Activated T-helper 17 cell treated with anti-CD3 and anti-CD28 coated beads, Interleukin-2, amount 50 U/mL, for 72 hours (primary cell): ENCODE measurements at places on chromosomes 12 and 14. TPM values are rescaled to one million over a fixed set of nuclear protein-coding genes. Genes with fewer than 3 reads are reported as not detected.

Gene FAM181A
- not detected for total RNA-seq

GRCh38 chr12:31089072-31089471 lies 15.4 kb downstream of the DDX11 start:
- H3K27me3 ChIP-seq = no peaks in the 10 kb centered on the region
- H3K27ac ChIP-seq = no peak overlapping the region
- peaks cover 78% of the 10 kb centered on the region for H3K36me3 ChIP-seq
- H3K4me3 ChIP-seq = no peak overlapping the region
- ATAC-seq = no peak
- no peaks in the 10 kb centered on the region for H3K4me1 ChIP-seq

GRCh38 chr12:10558789-10559188 lies 53.1 kb downstream of the EIF2S3B start:
- no peaks in the 10 kb centered on the region for H3K4me1 ChIP-seq
- no peaks in the 10 kb centered on the region for H3K36me3 ChIP-seq
- ATAC-seq = no peak
- H3K27me3 ChIP-seq = peaks cover 25% of the 10 kb centered on the region
- no peak overlapping the region for H3K27ac ChIP-seq

Gene RNASE3
- total RNA-seq = not detected

- H3K27ac ChIP-seq = no peak overlapping the region
- H3K27me3 ChIP-seq = peaks cover 10% of the 10 kb centered on the region
- no peak overlapping the region for H3K4me3 ChIP-seq
- H3K36me3 ChIP-seq = no peaks in the 10 kb centered on the region
Measured at GRCh38 chr14:89827265-89827664, 127.3 kb downstream of the EFCAB11 start.

DNA sequence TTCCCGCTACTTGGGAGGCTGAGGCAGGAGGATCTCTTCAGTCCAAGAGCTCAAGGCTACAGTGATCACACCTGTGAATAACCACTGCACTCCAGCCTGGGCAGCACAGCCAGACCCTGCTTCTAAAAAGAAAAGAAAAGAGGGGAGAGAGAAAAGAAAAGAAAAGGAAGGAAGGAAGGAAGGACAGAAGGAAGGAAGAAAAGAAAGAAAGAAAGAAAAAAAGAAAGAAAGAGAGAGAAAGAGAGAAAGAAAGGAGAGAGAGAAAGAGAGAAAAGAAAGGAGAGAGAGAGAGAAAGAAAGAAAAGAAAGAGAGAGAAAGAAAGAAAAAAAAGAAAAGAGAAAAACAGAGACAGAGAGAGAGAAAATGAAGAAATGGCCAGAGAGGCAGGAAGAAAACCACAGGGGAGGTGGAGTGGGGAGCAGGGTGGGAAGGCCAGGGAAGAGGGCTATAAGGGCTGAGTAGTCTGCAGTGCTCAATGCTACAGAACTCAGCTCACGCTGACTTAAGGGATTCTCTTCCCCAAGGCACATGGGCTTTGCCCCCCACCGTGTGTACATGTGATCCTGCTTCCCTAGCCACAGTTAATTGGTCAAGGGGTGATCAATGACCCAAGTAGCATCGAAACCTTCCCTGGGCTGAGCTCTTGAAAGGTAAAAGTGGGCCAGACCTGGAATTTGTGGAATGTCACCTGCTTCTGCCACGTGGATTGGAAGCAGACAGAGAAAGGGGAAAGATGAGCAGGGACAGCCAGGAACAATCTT lies 90.4 kb upstream of the TMCC3 start:
- H3K4me3 ChIP-seq = no peak overlapping the region
- H3K36me3 ChIP-seq = no peaks in the 10 kb centered on the region
- ATAC-seq = no peak
- peaks cover 9% of the 10 kb centered on the region for H3K27me3 ChIP-seq

Gene FGF23
- total RNA-seq = not detected

- H3K4me3 ChIP-seq = peak overlapping the region; percentile 70
- peak; percentile 88 for ATAC-seq
- H3K4me1 ChIP-seq = peaks cover 17% of the 10 kb centered on the region
Measured at GRCh38 chr14:105294142-105294597, 6.6 kb downstream of the BRF1 start.

DNA sequence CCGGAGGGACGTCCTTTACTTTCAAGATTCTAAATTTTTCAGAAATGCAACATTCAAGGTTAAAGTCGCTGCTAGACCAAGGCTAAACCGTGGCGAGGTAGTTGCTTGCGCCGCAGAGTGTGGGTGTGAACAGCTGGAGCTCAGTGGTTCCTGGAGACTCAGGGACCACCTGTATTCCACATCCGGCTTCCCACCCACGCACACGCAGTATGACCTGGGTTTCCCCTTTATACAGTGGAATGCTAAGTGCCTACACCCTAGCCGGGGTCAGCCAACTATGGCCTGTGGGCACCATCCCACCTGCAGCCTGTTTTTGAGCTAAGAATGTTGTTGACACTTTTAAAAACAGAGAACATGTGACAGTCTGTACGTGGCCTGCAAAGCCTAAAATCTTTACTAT lies 42.9 kb upstream of the TESC start:
- H3K36me3 ChIP-seq = peaks cover 53% of the 10 kb centered on the region
- ATAC-seq = no peak
- H3K4me3 ChIP-seq = no peak overlapping the region
- H3K27me3 ChIP-seq = no peaks in the 10 kb centered on the region
- H3K4me1 ChIP-seq = no peaks in the 10 kb centered on the region

Gene SLC6A12
- not detected for total RNA-seq

Gene KTN1
- 93.7 TPM for total RNA-seq

Gene ENDOU
- total RNA-seq = not detected

- H3K4me1 ChIP-seq = peaks cover 6% of the 10 kb centered on the region
- ATAC-seq = no peak
- H3K36me3 ChIP-seq = peaks cover 67% of the 10 kb centered on the region
- H3K27ac ChIP-seq = no peak overlapping the region
- H3K27me3 ChIP-seq = no peaks in the 10 kb centered on the region
- H3K4me3 ChIP-seq = no peak overlapping the region
Measured at GRCh38 chr12:96260231-96260630, 66.1 kb downstream of the ELK3 start.

DNA sequence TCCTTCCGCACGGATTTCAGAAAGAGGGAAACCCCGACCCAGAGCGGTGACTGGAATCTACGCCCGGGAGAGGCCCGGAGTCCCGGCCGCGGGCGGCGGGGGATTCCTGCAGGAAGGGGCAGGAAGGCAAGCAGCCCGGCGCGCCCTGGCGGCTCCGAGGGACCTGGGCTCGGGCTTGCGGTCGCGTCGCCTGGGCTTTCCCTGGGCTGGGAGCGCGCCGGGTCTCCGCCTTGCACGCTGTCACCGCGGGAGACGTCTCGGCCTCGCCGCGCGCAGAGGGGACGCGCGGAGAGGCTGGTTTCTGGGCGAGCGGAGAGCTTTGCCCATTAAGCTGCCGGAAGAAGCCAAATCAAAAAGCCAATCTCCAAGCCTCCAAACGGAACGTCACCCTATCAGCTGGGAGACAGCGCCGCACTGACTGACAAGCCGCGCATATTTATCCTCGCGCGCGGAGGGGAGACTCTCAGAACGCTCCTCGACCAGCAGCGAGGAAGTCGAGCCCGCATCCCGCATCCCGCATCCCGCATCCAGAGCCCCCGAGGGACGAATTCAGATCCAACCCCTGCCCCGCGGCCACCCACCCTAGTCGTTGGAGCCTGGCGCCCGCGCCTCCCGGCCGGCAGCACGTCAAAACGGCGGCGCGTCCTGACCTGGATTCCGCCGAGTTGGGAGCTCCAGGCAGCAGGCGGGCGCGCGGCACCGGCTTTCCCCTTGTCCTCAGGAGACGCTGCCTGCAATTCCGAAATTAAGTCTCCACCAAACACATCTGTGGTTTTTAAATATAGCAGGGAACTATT lies at the start of gene SLC8A3:
TSS of gene SLC8A3 (minus strand) at position 293 of the 797 bp plus-strand sequence. CDS start 20,529 bp downstream, outside the sequence.
- peak within 1 kb of the TSS; percentile 85 for H3K4me3 ChIP-seq
- H3K36me3 ChIP-seq = no peaks in the 10 kb centered on the region
- peak; percentile 54 for ATAC-seq
- H3K4me1 ChIP-seq = peaks cover 5% of the 10 kb centered on the region
- H3K27me3 ChIP-seq = peaks cover 64% of the 10 kb centered on the region
- H3K27ac ChIP-seq = peak within 1 kb of the TSS; percentile 56
